NCI-H446 (cell line): ENCODE measurements at places on chromosomes 5 and 9.
A peak's percentile ranks its signal among the peaks of the same experiment; 100 is the strongest.

- DNase-seq, result no peak
These were observed 6.9 kb downstream of the ARHGAP26 start for GRCh38 chr5:142777099-142777498.

- DNase-seq, result no peak
These were observed 46.5 kb upstream of the FAT2 start for GRCh38 chr5:151637676-151638075.

DNA sequence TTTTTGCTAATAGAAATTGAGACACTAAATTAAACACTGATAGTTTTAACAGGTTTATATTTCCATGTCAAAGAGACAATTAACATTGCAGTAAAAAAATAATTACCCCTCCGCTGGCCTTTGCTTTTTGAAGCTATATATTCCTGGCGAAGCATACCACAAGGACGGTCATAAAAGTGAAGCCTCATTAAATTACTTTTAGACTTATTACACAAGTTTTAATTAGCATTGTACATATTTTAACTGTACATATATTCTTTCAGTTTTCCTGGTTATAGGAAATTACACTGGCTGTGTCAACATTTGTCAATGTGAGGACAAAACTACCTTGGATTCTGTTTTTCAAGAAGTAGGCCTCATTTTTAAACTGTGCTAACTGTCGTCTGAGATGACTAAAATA is 1.2 kb downstream of the CDKN2A start:
- no peak for DNase-seq

- no peak for DNase-seq
These were observed 128.9 kb downstream of the ERCC6L2 start for GRCh38 chr9:96004379-96004778.

DNA sequence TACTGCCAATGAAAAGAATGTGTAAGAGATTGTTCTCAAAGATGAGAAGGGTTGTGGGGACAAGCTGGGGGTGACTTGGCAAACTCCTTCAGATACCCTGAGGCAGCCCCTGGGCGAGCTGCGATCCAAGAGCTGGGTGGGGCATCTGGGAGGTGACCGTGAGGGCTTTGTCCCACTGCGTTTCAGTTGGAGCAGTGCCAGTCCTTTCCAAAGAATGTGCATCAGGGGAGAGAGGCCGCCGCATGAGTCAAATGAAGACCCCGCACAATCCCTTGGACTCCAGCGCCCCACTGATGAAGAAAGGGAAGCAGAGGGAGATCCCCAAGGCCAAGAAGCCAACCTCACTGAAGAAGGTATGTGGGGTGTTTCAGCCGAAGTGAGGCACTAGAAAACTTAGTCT is 28.4 kb downstream of the SECISBP2 start:
- DNase-seq, result no peak

DNA sequence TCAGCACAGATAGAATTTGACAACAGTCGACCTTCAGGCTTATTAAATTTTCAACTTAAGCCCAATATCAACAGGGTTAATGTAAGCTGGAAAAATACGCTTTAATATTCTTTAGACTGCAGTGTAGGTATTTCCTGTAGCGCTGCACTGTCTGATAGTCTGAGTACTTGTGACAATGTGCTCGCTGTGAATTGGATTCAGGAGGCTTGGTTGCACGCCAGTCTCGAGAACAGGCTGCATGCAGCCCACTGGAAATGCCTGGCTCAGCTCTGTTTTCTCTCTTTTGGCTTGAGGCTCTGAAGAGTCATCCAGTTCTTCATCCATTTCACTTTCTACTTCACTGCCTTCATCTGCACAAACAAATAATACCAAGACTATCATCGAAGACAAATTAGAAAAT is 300.9 kb downstream of the RFX3 start:
- peak; percentile 73 for DNase-seq

DNA sequence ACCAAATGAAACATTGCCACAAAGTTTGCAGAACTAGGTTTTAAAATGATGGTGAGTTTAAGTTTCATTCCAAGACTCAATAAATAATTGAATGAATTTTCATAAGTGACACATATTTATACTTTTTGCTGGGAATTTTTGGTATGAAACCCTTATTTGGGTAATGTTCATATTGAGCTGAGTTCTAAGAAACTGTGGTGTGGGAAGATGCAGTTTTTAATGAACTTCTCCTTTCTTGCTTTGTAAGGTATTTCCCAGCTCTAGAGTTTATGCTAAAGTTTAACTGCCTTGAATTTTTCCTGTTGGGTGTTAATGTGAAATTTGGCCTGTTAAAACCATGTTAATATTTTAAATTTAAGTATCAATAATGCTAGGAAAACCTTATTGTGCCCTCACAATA is 15.1 kb downstream of the RABGAP1 start:
- DNase-seq, result no peak

DNA sequence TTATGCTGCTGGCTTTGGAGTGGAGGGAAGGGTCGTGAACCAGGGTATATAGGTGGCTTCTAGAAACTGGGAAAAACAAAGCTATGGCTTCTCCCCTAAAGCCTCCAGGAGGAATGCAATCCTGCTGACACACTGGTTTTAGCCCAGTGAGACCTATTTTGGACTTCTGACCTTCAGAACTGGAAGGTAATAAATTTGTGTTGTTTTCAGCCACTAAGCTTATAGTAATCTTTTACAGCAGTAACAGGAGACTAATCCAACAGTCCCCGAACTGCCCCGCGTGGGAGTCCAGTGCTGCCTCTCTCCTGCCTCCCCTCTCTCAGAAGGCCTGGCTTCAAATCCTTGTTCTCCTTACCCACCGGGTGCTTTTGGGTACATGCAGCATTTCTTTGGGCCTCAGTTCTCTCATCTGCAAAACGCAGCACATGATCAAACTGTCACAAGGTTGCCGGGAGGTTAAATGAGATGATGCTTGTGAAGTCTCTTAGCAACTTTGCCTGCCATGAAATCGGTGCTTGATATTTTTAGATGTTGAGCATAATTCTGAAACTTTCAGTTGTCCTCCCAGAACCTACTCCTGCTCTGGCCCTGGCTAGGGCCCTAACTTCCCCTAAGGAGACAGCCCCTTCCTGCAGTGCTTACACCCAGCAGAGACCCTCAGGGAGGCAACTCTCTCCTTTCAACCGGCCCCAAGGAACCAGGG is 127.3 kb upstream of the BOD1 start:
- DNase-seq, result no peak

DNA sequence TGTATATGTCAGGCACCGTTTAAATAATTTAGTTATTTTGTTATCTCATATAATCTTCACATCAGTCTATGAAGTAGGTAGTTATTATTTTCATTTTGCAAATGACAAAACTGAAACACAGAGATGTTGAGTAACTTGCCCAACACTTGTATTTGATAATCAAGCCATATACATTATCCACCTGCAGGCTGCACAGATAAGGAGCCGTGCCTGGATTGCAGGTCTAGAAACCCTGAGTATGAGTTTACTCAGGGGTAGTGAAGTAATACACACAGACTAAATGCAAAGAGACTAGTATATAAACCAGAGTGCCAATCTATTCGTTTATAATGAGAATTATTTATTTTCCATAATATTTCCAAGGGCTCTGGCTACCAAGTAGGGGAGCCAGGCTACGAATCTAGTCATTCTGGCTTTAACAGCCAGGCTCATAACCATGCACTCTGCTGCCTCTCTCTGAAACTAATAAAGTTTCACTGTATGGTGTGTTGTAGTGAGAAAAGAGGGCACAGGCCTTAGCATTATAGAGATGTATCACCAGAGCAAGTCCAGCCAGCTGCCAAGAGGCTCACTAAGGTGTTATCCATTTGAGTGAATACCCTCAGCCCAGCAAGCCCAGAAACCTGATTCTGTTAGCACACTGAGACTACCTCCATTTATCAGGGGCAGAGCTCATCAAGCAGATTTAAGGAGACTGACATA is 4.5 kb downstream of the HEMGN start:
- no peak for DNase-seq

- DNase-seq, result no peak
These were observed 125.2 kb downstream of the FSTL4 start for GRCh38 chr5:133487093-133487492.

GRCh38 chr9:133533857-133534256 is 647 bp upstream of the ADAMTSL2 start:
- no peak for DNase-seq

DNA sequence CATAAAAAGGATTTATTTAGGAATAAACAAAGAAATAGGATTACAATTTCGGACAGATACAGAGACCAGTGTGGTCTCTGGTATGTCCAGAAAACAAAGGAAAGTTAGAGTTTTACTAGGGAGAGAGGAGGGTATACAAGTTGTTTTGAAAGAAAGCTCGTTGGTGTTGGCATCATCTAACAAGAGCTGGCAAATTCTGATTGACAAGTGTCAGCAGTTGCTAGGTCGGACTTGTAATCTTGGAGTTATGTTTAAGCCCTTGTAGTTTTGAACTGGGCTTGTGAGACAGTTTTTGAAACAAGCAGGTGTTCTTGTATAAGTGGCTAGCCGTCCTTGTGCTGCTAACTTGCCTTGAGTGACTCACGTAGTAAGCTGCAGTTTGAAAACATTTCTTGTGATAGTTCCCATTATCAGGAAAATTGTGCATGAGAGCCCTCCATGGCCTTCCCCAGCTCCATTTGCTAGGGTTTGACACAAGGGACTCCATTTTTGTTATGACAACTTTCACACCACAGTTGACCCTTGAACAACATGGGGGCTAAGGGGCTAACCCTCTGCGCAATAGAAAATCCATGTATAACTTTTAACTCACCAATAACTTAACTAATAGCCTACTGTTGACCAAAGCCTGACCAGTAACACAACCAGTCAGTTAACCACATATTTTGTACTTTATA is 48.1 kb downstream of the ZNF622 start:
- DNase-seq, result no peak

DNA sequence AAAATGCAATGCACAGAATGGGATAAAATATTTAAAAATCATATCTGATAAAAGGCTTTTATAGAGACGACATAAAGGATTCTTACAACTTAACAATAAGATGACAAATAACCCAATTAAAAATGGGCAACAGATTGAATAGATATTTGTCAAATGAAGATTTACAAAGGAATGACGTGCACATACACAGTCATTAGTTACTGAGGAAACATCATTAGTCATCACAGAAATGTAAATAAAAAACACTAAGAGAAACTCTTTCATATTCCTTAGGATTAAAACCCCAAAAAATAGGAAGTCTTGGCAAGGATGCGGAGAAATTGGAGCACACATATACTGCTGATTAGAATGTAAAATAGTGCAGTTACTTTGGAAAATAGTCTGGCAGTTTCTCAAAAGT is 1886.0 kb upstream of the CDH6 start:
- DNase-seq, result no peak

DNA sequence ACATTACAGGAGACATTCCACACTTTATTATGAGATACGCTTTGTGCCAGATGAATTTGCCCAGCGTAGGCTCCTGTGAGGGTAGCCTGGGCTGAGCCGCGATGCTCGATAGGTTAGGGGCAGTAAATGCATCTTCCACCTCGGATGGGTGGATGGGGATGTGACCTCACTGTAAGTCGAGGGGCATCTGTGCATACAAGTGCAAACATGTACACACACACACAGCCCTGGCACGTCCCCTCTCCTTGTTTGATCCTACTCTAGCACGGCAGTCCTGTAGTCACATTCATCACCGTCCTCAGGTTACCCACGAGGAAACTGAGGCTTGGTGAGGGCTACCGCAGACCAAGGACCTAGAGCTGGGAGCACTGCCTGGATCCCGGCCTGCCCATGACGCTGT is 166.8 kb downstream of the COL23A1 start:
- DNase-seq, result no peak

DNA sequence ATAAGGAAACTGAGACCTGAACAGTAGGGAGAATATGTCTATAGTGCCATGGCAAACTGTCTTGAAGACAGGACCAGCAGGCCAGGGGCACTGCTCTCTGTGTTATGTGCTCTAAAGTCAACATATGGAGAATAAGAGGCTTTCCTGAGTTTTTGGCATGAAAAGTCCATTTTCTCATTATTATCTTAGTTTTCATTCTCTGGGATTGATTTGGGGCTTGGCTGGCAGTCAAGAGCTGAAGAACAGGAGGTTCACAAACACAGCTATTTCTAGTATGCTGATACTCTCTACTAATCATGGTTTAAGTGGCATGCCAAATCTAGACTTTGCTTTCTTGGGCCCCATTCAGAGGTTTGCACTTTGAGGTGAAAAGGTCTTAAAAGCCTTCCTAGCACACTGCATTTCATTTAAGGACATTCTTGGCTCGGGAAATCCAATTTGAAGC is 404.4 kb downstream of the ZNF608 start:
- peak; percentile 95 for DNase-seq
